Activated CD4-positive, alpha-beta T cell treated with anti-CD3 and anti-CD28 coated beads, Interleukin-2, Interleukin-4, amounts not matched to agents 100 ng/mL and 50 ng/mL, durations not matched to agents 16 hours and 8 hours (primary cell): ENCODE measurements at places on chromosomes 1 and 21.

DNA sequence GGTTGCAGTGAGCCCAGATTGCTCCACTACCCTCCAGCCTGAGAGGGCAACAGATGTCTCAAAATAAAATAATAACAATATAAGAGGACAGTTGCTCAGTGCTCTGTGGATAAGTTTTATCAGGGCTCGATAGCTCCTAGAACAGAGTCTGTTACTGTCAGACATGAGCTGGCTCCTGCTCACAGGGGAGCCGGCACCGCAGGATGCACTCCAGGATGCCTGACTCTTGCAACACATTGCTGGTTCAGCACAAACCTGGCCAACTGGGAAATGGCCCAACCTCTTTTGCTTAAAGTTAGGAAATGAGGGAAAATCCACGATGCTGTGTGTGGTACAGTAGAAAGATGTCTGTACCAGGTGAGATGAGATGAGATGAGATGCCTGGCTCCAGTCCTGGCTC lies 5.8 kb upstream of the CTSE start:
- DNase-seq: no peak

- DNase-seq: no peak
These were observed 11.1 kb upstream of the LRRN2 start for GRCh38 chr1:204696606-204697005.

- DNase-seq: no peak
These were observed 184.1 kb downstream of the FOXD2 start for GRCh38 chr1:47621977-47622376.

- no peak for DNase-seq
These were observed 55.5 kb downstream of the SLAMF6 start for GRCh38 chr1:160467576-160467975.

DNA sequence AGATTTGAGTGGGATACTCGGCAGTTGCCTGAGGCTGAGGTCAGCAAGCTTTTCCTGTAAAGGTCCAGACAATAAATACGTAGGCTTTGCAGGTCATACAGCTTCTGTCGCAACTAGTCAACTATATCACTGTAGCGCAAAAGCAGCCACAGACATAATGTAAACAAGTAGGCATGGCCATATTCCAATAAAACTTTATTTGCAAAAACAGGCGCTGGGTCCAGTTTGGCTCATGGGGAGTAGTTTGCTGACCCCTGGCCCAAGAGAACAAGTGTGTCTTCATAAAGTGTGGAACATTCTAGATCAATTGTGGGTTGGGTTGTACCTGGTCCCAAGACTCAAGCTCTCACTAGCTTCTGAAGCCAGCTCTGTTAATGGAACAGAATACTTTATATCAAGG lies 78.8 kb downstream of the MIS18A start:
- no peak for DNase-seq

DNA sequence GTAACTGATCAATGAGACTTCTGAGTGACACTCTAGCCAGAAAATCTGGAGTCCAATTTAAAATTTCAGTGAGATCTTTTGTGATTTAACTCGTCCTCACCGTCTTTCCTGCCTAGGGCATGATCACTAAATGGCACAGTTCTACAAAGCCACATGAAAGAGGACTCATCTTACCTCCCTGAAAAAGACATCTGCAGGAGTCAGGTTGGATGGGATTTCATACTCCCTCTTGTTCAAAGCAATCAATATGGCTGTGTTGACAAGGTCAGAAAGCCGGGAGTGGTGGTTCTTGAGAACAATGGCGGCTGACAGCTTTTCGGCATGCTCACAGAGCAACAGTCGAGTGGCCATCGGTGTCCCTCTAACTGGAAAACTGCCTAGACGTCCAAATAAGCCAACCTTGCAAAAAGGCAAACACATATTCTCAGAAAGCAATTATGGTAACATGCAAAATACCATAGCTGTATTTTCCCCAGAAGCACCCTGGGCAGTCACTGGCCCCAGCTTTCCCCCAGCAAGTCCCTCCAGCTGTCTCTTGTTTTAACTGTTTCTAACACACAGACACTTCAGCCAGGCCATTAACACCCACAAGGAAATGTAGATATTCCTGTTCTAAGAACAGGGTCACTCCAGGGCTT lies 36.6 kb upstream of the ACTA1 start:
- DNase-seq: no peak

- DNase-seq: no peak
These were observed 28.2 kb downstream of the UBE2G2 start for GRCh38 chr21:44773291-44773932.

GRCh38 chr1:17141441-17142197 lies 22.4 kb upstream of the PADI2 start:
- no peak for DNase-seq

GRCh38 chr1:18955441-18956192 lies 859 bp downstream of the IFFO2 start:
- DNase-seq: no peak

DNA sequence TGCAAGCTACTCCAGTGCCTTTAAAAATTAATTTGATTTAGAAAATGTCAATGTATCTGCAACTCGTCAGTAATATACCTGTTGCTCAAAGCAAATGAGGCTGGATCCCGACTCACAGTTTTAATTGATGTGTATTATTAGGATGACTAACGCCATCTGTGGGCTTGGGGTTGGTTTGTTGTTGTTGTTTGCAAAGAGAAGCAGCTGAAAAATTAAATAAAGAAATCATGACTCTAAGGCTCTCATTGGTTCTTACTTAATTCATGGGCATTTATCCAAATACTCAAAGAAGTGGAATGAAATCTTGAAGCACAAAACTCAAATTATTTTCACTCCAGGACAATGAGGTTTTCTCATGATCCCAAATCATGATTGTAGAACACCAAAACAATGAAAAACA lies 46.4 kb downstream of the SEC16B start:
- DNase-seq: no peak

GRCh38 chr1:155186794-155187455 lies 13.3 kb downstream of the TRIM46 start:
- no peak for DNase-seq

DNA sequence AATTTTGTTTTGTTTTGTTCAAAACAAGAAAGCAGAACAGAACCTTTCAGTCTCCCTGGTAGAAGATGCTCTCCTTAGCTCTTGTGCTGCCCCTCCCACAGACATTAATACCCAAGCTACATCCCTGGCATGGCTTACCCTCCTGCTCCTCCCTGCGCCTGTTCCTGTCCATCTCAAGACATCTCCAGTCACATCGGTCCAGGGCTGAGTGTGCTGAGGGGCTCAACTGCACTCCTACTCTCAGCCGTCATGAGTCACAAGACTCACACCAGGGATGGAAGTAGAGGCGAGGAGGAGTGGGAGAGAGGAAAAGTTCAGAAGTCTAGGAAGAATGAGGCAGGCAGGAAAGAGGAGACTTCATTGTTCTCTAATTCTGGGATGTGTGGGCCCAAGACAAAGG lies 9.2 kb upstream of the TACSTD2 start:
- DNase-seq: no peak

GRCh38 chr1:15453734-15454133 lies 2.8 kb upstream of the CELA2A start:
- no peak for DNase-seq

GRCh38 chr1:41379738-41380130 lies 18.5 kb downstream of the FOXO6 start:
- no peak for DNase-seq

- no peak for DNase-seq
These were observed 33.7 kb downstream of the NFASC start for GRCh38 chr1:204904228-204904810.

DNA sequence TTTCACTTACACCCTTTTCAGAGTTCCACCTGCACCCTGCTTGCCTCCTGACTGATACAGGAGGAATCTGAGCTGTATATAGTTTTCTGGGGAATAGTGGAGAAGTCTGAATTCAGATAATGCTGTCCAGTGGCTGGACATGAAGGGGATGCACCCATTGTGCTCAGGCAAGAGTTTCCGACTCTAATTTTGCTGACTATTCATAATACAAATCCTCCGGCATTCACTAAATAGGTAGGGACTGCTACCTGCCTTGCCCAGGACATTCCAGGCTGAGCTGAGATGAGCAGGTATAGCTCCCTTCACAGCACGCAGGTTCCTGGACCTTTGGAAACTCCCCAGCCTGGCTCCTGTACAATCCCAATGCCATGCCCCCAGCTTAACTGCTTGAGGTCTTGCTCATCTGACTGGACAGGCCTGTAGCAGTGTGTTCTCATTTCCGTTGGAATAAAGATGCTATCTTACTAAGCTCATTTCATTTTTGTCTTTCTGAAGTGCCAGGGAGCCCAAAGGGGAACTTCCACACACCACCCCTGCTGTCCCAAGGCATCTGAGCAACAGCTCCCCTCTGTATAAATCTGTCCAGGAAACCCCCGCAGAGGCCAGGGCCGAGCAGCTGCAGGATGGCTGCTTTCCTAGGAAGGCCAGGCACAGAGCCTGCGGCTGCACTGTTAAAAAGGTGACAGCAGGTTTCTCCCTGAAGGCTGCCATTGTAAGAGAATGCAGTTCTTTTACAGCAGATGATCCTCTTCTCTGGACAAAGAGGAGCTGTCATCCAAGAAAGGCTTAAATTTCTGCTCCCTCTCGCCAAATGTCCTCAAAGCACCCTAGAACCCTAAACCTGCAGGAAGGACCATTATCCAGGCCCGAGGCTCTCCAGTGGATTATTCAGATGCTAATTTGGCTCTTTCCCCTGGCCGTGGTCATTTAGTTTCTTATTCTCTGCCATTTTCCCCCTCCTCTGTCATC lies 21.7 kb upstream of the VASH2 start:
- DNase-seq: no peak

GRCh38 chr1:85976516-85977205 lies 179.9 kb downstream of the COL24A1 start:
- DNase-seq: no peak

GRCh38 chr1:115179397-115180079 lies 90.2 kb upstream of the TSPAN2 start:
- no peak for DNase-seq

GRCh38 chr1:2322065-2322571 lies 69.2 kb downstream of the MORN1 start:
- DNase-seq: no peak

GRCh38 chr1:11380500-11380899 lies 98.5 kb upstream of the DISP3 start:
- no peak for DNase-seq

- peak; percentile 93 for DNase-seq
These were observed at the start of gene IFI16 for GRCh38 chr1:159009704-159010361. Gene IFI16, plus strand, starts transcription at chr1:159009907. Its CDS starts 4,774 bp downstream, at chr1:159014681.

GRCh38 chr1:208108213-208108608 lies 136.0 kb downstream of the PLXNA2 start:
- no peak for DNase-seq

DNA sequence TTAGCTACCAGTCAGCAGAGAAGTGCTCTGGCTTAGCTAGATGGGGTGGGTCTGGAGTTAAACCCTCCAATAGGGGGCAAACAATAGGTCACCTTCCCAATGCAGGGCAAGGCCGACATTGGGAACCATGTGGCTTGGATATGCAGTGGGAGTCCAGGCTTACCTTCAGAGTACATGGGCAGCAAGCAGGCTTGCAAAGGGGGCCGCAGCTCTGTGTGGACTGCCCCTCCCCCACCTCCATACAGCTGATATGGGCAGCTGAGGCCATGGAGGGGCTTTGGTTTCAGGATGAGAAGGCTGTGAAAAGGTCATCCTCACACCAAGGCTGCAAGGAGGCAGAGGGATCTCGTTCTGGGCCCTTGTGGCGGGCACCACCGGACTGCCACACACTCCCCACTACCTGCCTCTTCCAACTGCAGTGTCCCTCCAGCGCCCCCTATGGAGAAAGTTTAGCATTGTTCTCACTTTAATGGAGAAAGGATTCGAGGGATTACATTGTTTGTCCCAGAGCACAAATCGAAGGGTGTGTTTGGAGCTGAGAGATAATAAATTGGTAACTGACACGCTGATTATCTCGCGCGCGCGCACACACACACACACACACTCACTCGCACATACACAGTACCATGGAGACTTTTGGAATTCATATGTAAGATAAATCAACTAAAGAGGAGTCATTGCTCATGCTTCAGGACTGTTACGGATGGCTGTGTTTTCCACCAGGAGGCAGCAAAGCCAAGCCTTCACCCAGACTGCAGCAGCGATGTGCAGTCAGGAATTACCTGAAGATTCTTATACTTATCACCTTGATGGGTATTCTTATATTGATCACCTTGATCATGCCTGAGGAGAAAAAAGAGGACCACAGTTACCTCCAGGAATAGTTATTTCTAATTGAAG lies 7.0 kb upstream of the SMCP start:
- DNase-seq: peak; percentile 17

DNA sequence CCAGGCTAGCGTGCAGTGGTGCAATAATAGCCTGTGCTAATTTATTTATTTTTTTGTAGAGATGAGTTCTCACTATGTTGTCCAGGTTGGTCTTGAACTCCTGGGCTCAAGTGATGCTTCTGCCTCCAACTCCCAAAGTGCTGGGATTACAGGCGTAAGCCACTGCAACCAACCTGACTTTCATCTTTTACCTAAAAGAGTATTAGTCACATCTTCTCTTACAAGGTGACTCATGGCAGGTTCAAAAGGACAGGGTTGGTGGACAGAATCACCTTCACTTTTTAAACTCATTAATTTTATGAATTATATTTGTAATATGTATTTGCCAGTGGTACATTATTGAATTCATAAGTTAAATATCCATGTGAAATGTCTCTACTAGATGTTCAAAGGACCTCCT lies 18.1 kb downstream of the JAM2 start:
- DNase-seq: no peak

DNA sequence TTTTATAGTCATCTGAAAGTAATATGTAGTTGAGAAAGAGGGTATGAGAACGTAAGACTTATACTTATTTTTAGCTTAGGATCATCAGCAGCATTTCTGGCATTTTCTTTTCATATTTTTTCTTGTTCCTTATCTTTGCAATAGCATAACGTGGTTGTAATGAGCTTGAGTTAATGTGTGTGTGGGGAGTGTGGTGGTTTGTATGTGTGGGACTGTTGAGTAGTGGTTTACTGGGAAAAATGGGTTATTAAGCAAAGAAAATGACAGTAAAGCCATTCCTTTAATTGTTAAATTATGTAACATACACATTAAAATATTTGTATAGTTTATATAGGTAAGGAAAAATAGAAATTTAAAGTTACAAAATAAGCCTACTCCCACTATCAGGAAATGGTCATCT lies 15.2 kb downstream of the PIP5K1A start:
- DNase-seq: no peak

DNA sequence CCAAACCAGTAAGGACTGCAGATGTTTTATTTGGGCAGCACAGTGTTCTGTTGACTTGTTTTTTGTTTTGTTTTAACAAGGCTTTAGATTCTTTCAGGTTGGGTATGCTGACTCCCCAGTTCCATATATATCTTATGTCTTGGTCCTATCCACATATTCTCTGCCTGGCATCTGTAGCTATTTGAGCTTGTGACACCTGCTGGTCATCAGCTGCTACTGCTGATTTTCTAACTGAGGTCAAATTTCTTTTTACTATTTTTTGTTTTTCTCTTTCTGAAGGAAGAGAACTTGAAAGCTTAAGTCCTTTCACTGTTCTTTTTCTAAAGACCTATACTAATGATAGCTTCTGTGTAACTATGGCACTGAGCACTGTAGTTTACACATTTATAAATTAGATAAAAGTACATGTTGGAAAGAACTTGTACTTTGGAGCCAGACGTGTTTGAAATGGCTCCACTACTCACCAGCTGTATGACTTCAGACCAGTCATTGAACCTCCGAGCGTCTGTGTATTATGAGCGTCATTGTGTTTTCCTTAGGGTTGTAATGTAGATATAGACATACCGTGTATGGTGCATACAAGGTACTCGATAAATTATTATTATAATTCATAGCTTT lies 109.4 kb downstream of the NRDC start:
- peak; percentile 52 for DNase-seq
